ENCODE measurements at places on chromosomes 5 and 9.

DNA sequence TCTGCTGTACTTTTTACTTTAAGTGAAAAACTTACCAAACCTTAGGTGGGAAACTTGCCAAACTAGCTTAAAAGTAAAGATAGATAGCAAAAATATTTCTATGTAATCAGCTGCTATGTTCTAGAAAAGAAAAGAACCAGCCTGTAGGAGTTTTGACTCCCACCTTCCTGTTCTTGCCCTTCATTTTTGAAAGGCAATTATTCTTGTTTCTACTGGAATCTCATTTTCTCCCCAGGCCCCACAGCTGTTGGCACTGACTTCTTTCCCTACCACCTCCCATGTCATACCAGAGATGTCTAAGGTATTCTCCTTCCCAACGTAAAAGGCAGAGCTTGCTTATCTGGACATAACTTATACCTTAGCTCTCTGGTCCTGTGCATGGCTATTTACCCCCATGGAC lies 389.7 kb downstream of the ARHGEF28 start:
- no peak for DNase-seq

DNA sequence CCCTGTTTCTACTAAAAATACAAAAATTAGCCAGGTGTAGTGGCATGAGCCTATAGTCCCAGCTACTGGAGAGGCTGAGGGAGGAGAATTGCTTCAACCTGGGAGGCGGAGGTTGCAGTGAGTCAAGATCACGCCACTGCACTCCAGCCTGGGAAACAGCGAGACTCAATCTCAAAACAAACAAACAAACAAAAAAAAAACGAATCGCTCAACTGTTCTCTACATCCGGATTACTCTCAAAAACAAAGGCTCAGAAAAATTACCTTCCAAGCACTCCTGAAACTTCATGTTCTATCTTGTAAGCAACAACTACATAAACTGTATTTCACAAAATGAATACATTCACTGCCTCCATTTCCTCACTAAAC lies 14.0 kb downstream of the UBAP2 start:
- no peak for DNase-seq

DNA sequence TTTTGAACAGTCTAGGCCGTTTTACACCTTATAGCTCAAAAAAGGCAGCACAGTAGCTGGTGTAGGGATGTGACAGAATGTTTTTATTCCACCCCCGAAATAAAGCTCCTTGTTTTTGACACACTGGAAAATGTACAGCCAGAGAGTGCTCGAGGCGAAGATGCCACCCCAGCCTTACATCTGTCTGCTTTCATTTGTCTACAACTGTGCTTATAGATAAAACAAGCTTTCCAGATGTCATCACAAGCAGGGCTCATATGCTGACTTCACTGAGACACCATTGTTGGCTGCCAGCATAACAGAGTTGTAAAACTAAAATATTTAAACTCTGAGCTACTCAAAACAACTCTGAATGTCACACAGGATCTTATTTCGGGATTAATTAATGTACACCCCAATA lies 386.3 kb downstream of the BNC2 start:
- no peak for DNase-seq

GRCh38 chr9:136901516-136902258 lies 15.4 kb downstream of the TRAF2 start:
- DNase-seq = no peak

Measured in dorsolateral prefrontal cortex (tissue), 122 donors.